ENCODE measurements at places on chromosomes 12 and 14.
A peak's percentile ranks its signal among the peaks of the same experiment; 100 is the strongest.

DNA sequence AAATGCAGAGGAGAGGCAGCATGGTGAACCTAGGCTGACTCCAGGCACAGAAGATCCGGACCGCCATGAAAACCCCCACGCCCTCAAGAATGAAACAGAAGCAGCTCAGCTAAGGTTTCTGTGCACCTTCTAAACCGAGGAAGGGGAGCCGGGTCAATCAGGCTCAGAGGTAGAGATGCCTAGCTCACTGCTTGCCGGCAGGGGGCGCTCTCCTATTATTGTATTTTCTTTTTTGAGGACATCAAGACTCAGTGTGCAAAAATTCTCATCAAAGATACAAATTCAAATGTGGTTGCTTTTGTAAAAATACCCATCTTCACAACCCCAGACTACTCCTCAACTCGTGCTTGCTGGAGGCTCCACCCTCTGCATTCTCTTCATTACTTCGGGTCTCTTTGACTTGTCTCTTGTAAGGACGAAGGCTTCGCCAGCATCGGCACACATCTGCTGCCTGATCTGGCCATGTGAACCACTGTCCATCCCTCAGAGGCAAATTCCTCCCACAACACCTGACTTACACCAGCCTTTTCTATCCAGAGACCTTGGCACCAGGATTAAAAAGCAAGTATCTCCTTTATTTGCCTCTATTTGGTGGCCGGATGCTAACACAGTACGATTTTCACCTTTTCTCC is 33.4 kb upstream of the RNASE3 start:
- DNase-seq: no peak

DNA sequence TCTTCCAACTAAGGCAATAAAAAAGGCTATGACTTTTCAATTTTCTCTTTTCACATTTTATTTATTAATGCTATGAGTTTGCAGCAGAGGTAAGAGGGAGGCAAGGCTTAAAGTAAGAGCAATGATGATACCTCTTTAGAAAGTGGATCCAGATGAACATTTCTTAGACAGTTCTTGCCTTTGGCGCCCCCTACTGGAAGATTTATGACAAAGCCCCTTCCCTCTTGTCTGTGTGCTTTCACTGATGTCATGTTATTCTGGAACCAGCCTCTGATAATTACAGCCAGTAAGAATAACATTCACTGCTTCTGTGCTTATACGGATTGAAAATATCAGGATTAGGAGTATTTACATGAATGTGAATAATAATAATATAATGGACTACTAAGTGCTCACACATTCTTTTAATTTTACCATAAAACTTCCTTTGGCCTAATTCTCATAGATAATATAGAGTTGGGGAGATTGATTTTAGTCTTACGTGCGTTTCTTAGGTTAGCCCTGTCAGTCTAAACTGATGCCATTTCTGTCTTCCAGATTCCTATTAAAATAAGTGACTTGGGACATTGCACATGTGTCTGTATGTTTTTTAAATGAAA is 1929.9 kb upstream of the SEL1L start:
- peak; percentile 39 for DNase-seq

- DNase-seq: no peak
Measured at GRCh38 chr12:75812271-75813018, 219.1 kb downstream of the PHLDA1 start.

GRCh38 chr14:102234331-102235264 is 70.4 kb downstream of the MOK start:
- no peak for DNase-seq

GRCh38 chr12:107091381-107091780 is 2.0 kb downstream of the CRY1 start:
- DNase-seq: no peak

Measured in LNCaP clone FGC (cell line).